Calu3 (cell line): ENCODE measurements at places on chromosomes 2 and 18.

GRCh38 chr2:76599732-76600368, 889.1 kb upstream of the GCFC2 start:
- DNase-seq = peak; percentile 10

DNA sequence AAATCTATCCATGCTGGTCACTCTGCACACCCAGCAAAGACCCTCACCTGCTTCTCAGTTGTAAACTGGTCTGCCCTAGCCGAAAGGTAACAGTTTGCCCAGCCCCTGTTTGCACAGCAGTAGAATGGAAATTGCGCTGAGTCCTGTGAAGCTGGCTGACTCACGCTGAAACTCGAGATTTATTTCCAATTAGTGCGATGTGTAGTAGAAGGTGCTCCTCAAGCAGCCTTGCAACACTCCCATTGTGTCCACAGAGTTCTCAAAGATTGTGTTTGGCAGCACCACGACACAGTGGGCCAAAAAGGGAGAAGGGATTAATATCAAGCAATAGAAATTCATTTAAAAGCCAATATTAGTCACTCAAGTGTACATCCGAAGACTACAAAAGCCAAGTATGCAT, 21.7 kb upstream of the APCDD1 start:
- no peak for DNase-seq

GRCh38 chr2:216344206-216344949, 27.9 kb downstream of the MARCHF4 start:
- no peak for DNase-seq

DNA sequence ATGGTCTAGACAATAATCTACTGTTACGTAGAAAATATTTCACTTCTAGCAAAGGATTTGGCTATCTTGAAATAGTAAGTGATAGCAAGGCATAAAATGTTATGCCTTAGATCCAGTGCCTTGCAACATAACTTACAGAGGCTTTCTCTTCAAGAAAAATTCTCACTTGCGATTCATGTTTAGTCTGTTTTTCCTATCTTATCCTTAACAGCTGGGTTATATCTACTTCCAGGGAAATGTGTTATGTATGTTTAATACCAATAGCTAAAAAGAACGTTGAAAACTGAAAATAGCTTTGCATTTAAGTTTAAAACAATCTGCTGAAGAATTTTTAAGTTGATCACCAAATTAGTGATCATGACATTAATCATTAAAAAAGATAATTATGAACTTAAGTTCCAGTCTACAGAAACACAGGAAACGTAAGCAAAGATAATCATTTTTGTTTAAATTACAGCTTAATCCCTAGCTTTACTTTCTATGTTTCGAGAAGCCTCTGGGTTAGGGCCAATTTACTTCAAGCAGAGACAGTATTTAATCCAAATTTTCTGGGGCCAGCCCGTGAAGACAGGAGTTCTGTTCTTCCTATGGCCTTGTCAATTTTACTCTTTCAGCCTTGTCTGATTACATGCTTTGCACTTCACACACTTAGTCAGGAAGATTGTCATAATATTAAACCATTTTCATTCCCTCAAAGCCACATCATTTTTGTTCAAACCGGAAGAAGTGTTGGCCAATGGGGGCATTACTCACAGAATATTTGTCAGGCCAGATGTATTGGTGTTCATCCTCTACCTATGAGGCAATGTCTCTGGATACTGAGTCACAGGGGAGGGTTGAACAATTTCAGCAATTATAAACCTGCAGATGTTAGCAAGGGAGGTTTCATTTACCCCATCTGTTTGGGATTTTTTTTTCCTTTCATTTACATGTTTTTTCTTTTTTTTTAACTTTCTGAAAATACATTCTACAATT, 1132.9 kb upstream of the ZEB2 start:
- no peak for DNase-seq

- no peak for DNase-seq
Observed at GRCh38 chr2:135688978-135689377, 52.7 kb upstream of the UBXN4 start.

- no peak for DNase-seq
Observed at GRCh38 chr2:102436323-102436722, 13.4 kb downstream of the IL18RAP start.

DNA sequence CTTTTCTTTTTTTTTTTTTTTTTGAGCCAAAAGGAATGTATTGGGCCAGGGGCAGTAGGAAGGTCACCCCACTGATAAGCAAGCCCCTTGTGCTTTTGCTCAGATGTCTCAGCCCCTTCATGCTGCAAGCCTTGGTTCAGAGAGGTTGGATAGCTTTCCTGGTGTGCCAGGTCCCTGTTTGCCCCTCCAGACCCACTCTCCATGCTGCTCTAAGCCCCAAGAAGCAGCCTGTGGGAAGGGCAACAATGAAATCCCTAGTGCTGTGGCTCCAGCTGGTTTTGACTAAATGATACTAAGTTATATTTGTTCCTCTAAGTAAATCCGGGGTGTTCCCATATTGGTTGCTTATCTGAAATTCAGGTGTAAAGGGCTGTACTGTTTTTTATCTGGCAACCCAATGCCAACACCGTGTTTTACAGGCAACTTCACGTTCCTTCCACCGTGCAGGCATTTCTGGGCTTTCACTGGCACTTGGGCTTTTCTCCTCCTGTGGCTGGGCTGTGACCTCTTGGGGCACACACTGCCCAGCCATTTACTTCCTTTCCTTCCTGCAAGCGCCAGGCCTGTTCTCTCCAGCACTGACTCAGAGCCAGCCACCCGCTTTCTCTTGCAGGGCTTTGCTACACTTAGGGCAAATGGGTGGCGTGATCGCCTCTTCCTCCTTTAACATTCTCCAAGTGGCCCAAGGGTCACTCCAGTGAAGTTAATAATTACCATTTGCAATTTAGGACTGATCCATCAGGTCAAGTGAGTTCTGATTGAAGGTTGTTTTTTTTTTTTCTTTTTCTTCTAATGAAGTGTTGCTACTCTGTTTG, 21.6 kb downstream of the MERTK start:
- DNase-seq = peak; percentile 89

- peak; percentile 43 for DNase-seq
Observed at GRCh38 chr18:77133835-77134496, 1.4 kb upstream of the MBP start.

DNA sequence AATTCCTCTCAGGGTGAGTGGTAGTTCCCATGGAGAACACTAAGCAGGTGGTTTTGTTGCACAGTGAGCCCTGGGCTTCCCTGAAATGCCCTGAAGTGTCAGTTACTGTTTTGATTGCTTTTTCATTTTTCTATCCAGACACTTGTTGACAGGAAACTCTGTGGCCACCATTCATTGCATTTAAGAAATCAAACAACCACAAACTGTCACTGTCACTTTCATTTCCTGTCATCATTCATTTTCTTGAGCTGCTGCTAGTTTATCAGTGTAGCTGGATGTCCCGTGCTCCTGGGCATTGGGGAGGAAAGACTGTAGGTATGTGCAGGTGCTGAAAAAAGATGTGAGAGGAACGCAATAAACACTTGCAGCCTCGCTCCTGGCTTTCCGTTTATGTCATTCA, 891.6 kb upstream of the ZEB2 start:
- DNase-seq = no peak

GRCh38 chr2:46151577-46151976, 145.6 kb upstream of the EPAS1 start:
- DNase-seq = peak; percentile 17

DNA sequence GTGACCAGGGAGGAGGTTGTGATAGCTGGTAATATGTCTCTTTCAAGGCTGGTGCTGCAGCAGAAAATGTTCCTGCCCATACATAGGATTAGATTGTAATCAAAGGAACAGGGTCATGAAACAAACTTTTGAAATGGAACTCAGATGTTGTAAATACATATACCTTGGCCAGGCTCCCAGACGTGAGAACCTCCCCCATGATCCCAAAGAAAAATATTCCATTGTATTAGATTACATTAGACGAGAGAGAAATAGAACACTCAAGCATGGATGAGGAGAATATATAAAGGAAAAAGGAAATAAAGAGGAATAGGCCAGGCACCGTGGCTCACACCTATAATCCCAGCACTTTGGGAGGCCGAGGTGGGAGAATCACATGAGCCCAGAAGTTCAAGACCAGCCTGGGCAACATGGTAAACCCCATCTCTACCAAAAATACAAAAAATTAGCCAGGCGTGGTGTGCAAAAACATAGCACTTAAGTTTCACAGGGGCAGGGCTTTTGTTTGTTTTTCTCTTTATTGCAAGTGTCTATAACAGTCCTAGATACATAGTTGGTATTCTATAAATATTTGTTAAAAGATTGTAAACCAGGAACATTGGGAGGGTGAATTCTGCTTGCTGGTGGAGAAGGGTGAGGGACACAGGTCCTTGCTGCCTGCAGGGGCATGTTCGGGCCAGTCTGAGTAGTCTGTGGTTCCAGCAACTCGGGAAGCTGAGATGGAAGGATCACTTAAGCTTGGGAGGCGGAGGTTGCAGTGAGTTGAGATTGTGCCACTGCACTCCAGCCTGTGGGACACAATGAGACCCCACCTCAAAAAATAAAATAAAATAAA, 52.8 kb downstream of the RPL37A start:
- no peak for DNase-seq

DNA sequence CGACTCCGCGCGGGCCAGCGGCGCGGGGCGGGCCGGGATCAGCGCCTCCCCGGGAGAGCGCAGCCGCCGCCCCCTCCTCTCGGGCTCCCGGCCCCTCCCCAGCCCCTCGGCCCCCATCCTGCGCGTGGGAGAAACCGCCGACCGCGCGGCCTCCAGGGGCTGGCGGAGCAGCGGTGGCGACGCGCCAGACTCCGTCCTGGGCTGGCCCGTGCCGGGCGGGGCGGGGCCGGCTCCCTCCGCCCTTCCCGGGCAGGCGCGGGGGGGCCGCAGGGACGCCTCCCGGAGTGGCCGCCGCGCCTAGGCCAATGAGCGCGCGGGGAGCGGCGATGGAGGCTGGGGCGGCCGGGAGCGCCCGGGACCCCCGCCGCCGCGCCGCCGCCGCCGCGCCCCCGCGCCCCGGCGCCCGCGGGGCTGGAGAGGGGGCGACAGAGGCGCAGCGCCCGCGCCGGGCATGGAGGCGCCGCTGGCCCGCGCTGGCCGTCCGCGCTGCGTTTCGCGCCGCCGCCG, 49.1 kb downstream of the KCNIP3 start:
- DNase-seq = peak; percentile 64

DNA sequence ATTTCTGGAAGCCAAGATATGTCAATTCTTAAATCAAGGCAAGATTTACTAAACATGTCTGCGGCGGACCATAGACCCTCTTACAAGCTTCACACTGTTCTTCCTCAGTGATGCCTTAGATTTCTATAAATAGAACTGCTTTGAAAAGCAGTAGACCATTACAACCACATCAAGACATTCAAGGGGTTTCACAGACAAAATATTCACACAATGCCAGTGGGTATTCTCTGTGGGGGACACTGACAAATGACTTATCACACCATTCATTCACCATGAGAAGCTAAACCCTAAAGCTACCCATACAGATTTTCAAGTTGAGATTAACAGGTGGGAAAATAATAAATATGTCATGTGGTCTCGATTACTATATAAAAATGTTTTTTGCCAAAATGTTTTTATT, 15.9 kb upstream of the LRRTM4 start:
- no peak for DNase-seq

- DNase-seq = no peak
Observed at GRCh38 chr2:108320326-108320922, 31.7 kb downstream of the SULT1C2 start.

- DNase-seq = no peak
Observed at GRCh38 chr2:186995092-186995491, 146.1 kb upstream of the ZSWIM2 start.

GRCh38 chr2:61690078-61690596, 152.0 kb upstream of the XPO1 start:
- DNase-seq = no peak

GRCh38 chr2:214856137-214856536, 46.7 kb upstream of the BARD1 start:
- no peak for DNase-seq

- no peak for DNase-seq
Observed at GRCh38 chr2:164922134-164922533, 33.2 kb downstream of the SLC38A11 start.

DNA sequence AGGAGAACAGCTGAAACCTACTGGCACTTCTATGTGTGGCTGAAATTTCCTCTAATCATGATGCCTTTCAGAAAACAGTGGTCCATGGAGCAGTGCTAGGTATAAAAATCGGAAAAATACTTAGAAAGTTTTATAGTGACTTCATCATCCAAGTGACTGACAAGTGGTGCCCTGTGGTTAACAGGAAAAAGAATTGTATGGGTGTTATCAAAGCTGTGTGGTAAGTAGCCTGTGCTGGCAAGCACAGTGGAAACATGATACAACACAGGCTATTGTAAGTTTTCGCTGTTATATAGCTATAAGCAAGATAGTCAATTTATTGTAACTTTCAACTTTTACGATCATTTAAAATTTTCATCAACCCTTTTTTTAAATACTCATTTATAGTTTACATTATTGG, 1599.7 kb upstream of the ZEB2 start:
- no peak for DNase-seq

DNA sequence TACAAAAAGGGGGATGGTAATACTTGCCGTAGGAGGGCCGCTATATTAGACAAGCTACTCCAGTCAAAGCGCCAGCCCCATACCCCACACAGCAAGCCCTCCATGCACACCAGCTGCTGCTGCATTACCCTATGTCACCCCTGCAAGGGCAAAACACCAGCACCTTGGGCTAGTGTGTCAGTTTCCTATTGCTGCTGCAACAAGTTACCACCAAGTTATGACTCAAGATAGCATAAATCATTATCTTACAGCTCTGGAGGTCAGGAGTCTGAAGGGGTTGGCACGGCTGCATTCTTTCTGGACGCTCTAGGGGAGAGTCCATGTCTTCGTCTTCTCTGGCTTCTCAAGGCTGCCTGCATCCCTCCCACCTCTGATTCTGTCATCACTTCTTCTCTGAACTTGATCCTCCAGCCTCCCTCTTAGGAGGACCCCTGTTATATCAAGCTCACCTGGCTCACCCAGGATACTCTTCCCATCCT, 88.6 kb upstream of the ACAA2 start:
- no peak for DNase-seq

DNA sequence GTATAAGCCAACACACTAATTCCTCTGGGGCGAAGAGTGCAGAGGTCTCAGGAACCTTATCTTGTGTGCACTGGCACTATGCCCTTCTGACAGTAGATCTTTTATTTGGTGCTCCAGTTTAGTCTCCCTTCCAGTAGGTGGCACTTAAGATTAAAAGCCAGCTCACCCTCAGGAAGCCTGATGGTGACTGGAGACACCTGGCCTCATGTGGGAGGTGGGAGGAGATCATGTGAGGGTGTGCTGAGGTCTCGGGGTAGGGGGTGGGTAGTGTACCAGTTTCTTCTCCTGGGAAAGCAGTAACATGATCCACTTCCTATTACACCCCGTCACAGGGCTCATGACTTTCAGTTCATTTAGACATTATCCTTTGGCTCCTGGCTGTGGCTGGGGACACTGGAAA, 654.9 kb downstream of the ADCYAP1 start:
- no peak for DNase-seq

- no peak for DNase-seq
Observed at GRCh38 chr2:51018145-51018544, 13.8 kb downstream of the NRXN1 start.

- DNase-seq = no peak
Observed at GRCh38 chr18:58615140-58616132, 13.5 kb downstream of the ALPK2 start.

- no peak for DNase-seq
Observed at GRCh38 chr2:65554765-65555591, 122.6 kb upstream of the SPRED2 start.

GRCh38 chr2:145044491-145044890, 524.6 kb upstream of the ZEB2 start:
- DNase-seq = no peak
